ENCODE measurements at places on chromosomes 4 and X. TPM values are rescaled to one million over a fixed set of nuclear protein-coding genes. Genes with fewer than 3 reads are reported as not detected.

Gene TMSB15B
- total RNA-seq = 49.1 TPM

Gene PHOX2B
- not detected for total RNA-seq

Gene GYPA
- total RNA-seq = 1.6 TPM

Gene BTC
- not detected for total RNA-seq
